ENCODE measurements at places on chromosomes 3 and 15.
A peak's percentile ranks its signal among the peaks of the same experiment; 100 is the strongest.

GRCh38 chr3:189909139-189909538 lies 211.6 kb downstream of the P3H2 start:
- DNase-seq, result no peak

DNA sequence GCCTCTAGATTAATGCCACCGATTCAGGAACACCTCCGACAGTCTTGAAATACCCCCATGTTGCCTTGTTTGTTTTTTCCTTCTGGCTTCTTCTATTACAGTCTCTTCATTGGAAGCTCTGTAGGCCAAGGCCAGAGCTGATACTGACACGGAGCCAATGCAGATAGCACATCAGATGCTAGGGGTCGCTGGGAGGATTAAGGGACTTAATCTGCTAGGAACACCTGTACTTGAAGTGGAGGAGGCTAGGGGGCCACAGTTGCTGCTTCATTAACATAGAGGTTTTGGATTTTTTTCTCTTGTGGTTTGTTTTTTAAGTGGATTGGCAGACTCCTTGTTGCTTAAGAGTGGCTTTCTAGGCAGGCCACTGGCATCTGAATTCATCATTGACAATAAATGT lies 49.6 kb downstream of the PARP14 start:
- DNase-seq, result no peak

- no peak for DNase-seq
These were observed 32.4 kb downstream of the CMTM7 start for GRCh38 chr3:32423956-32424557.

DNA sequence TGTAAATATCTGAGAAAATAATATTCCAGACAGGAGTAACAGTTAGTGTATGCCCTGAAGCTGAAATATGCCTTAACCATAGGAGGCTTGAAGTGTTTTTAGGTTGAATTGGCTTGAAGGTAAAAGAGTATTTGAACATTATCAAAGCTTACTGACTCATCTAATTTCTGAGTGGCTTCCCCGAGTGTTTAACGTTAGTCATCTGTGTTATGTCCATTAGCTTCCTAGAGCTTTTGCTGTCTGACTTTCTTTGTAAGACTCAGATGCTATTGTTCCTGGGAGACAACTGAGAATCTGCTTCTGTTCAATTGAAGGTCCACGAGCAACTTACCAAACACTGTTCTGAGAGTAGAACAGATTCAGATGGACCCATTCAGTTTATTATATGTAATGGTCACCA lies 656.8 kb upstream of the NECTIN3 start:
- DNase-seq, result peak; percentile 87

DNA sequence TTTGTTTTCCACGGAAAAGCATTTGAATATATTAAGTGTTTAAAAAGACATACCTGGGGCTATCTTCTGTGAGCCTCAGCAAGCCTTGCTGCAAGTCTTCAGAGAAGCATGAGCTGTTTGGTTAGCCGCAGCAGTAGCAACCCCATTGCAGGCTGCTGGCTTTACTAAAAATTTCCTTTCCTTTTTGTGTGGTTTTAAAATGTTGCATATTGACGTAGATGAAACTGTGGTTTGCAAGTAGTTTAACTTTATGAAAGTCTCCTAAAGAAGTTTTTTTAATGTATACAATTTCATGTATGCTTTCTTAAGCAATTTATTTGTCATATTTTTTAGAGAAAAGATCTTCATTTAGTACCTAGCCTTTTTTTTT lies at the start of gene GPR171:
GPR171 (minus strand) TSS at position 166 of the 370 bp plus-strand sequence. CDS start 3,830 bp downstream, outside the sequence.
- DNase-seq, result no peak

GRCh38 chr15:37093480-37094332 lies 6.6 kb downstream of the MEIS2 start:
- peak; percentile 17 for DNase-seq

DNA sequence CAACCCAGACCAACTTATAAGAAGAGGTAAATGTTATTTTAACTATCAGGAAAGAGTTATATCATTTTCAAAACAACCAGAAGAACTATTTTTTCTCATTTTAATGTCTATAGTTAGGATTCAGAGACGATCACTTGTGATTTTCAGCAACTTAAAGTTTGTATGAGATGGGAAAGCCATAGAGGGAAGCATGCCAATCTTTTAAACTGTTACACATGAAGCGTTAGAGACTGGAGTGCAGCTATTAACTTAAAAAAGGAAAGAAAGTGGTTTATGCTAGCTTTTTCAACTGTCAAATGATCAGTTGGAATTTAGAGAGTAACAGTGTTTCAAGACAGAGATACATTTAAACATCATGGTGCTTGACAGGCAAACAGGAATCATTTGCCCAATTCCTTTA lies 91.7 kb upstream of the LPP start:
- DNase-seq, result no peak

DNA sequence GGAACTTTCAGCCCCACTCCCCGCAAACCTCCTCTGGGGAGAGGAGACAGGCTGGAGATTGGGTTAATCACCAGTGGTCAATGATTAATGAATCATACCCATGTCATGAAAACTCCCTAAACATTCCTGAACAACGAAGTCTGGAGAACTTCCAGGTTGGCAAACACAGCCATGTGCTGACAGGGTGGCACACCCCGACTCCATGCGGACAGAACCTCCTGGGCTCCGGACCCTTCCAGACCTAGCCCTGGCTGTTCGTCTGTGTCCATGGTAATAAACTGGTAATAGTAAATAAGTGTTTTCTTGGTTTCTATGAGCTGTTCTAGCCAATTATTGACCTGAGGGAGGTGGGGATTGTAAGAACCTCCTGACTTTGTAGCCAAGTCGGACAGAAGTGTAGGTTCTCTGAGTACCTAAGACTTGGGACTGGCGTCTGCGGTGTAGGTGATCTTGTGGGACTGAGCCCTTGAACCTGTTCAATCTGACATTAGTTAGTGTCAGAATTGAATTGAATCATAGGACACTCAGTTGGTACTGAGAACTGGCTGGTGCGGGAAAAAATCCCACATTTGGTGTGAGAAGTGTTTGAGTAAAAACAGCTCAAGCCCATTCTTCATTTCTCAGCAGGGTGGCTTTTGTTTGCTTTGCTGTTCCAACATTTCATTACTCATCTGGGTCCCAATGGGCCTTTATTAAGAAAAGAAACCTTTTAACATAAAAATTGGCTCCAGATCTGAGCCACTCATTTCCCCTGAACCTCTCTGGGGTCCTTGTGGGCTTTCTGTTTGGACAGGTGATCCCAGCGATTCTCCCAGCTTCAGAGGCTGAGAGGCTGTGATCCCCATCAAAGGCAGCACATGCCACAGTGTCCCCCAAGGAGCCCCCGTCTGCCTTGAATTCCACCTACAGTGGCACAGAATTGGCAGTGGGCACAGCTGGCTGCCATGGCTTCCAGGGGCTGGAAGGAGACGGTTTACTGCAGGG lies 151.0 kb downstream of the TJP1 start:
- DNase-seq, result peak; percentile 89

DNA sequence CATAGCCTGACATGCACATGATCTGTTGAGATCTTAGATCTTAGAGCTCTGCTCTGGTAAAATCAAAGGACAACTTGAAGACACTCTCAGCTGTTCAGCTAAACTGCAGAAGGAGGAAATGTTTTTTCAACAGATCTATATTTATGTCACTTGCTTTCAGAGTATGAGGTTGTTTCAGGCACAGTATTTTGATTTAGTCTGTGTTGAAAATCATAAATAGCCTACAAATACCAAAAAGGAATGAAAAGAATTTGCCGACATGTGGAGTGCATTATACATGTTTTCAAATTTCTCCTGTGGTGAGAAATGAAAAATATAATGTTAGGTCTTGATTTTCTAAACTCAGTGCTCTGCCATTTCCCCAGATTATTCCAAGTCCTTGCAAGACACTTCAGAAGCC lies 1118.4 kb downstream of the TBL1XR1 start:
- no peak for DNase-seq

DNA sequence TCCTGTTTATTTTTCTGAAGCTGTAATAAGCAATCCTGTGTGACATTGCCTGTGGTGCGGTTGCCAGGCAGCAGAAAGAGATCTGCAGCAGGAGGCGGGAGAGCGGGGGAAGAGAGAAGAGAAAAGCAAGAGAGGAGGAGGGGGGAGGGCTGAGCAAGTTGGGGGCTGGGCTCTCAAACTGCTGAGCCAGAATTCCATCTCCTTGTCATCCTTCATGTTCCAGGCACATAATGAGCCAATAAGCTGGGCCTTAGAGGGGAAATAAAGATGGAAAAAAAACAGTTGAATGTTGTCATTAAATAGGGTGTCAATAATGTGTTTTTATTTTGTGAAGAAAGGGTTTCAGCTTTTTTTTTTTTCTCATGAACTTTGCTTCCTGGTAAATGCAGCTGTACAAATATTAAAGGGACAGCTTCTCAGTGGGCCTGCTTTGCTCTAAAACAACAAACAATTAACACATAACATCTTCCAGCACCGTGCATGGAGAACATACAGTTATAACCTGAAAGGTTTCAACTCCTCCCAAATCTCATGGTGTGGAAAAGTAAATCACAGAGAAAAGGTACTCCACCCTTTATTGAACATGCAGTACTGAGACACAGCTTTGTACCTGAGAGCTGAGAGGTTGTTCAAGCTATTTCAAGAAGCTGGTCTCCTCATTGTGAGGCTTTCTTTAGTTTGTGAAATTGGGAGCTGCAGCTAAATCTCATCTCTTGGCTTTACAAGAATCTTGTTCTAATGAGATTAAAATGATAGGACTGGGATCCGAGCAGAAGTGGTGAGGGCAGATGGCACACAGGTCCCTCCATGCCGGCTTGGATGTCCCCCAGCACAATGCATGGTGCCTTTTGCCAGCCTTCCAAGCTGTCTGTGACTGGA lies 451.1 kb upstream of the KCNMB2 start:
- DNase-seq, result peak; percentile 47

- DNase-seq, result peak; percentile 66
These were observed 63.5 kb upstream of the CLDN18 start for GRCh38 chr3:137946356-137946973.

DNA sequence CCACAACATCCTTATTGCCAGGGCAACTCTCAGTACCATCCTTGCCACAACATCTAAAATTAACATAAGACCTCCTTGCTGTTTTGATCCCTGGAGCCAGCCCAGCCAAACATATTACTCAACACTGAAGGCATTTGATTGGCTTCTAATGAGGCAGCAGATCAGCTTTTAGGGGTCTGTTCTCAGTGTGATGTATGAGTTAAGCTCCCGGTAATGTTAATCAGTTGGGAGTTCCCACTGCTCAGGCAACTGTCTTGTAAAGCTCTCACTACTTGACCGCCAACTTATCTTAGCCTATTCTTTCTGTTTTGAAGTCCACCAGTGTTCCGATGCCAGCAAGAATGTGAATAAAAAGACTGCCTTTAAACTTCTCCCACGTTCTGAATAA lies 158.9 kb downstream of the FOXB1 start:
- no peak for DNase-seq

DNA sequence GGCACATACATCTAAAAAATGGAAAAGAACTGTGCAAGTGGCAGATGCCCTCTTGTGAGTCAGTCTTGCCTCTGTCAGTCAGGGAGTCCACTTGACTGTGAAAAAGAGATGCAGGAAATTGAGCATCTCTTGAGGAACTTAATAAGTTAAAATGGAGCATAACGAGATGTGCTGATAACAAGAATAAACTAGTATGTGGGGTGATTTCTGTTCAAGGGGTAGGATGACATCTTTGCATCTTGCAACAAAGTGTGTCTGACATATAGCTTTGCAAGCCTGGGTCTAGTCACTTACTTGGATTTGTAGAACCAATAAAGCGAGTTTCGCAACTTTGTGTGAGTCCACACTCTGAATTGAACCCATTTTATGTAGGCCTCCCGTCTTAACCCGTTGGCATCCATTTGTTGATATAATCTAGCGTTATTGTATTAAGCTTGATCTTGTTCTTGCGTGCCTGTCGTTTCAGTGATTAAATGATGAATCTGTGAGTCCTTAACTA lies 2.2 kb downstream of the USP3 start:
- DNase-seq, result peak; percentile 36

DNA sequence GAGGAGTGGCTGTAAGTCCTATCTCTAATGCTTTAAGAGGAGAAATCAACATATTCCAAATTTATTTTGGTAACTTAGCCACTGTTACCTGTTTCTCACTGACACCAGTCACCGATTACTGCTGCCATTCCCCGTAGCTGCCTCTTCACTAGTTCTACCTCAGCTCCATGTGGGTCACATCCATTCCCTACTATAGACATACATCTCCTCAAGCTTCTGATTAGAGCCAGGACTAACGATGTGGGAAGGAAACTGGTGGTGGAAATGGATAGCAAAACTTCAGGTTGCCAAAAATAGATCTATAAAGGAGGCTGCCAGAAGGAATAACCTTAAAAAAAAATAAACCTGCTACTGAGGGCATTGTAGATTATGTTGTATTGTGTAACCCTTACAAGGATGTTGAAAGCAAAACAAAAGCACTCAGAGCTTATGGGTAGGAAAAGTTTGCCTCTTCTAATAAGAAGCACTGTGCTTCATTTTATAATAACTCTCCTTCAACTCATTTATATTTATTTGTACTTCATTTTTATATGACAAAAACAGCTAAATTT lies 56.0 kb downstream of the KAT2B start:
- no peak for DNase-seq

- DNase-seq, result no peak
These were observed 16.4 kb downstream of the PXYLP1 start for GRCh38 chr3:141248064-141248463.

DNA sequence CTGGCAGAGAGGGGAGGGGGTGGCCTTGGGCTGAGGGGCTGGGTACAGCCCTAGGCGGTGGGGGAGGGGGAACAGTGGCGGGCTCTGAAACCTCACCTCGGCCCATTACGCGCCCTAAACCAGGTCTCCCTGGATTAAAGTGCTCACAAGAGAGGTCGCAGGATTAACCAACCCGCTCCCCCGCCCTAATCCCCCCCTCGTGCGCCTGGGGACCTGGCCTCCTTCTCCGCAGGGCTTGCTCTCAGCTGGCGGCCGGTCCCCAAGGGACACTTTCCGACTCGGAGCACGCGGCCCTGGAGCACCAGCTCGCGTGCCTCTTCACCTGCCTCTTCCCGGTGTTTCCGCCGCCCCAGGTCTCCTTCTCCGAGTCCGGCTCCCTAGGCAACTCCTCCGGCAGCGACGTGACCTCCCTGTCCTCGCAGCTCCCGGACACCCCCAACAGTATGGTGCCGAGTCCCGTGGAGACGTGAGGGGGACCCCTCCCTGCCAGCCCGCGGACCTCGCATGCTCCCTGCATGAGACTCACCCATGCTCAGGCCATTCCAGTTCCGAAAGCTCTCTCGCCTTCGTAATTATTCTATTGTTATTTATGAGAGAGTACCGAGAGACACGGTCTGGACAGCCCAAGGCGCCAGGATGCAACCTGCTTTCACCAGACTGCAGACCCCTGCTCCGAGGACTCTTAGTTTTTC lies 4.9 kb downstream of the ISL2 start:
- DNase-seq, result no peak

- DNase-seq, result no peak
These were observed 225.2 kb upstream of the PRICKLE2 start for GRCh38 chr3:64450396-64450956.

DNA sequence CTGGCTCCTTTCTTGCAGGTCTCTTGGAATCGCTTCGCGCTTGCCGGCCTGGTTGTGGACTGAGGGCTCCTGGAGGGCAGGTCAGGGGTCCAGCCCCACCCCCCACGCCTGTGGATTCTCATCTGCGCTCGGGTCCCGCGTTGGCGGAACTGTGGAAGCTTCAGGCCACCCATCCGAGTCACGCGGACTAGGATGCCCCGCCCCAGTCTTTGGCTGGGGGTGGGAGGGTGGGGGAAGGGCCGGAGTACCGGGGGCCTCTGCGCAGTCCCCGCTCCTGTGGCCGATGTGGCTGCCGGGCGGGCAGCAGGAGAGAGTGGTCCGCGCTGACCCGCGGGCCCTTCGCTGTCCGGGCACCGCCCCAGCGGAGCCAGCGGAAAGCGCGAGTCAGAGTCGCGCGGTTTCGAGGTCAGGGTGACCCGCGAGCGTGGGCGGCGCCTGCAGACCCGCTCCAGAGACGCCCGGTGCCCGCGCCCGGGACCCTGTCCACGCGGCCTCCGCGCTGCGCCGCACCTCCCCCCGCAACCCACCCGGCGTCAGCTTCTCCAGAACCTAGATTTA lies 114.2 kb downstream of the KLF13 start:
- peak; percentile 64 for DNase-seq

All from RPMI7951 (cell line).